ENCODE measurements at places on chromosomes 1 and 21.

DNA sequence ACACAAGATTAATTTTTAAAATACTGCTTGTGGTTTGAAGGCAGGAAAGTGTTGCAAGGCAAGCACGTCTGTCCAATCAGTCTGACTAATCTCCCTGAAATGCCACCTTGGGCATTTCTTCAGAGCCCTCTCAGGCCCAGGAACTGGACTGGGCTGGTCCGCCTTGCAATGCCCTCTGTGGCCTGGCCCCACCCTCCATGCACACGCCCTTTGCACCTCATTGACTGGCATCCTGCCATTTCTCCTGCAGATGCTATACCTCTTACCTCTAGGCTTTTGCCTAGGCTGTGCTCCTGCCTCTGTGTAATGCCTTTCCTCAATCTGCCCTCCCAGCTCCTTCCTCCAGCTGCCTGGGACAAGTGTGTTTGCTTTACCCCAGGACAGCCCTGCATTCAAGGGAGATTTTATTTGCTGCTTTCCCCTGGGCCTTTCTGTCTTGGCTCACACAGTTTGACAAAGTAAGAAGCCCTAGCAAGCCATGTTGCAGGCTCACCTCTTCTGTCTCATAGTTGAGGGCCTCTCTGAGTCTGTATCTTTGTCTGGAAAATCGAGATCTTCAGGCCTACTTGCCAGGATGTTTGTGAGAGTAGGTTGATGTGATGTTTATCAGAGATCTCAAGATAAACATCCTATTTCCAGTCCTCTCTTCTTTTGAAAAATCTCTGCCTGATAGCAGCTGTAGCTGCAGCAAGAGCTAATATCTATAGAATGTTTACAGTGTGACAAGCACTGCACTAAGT, 149.2 kb upstream of the JUN start:
- peak; percentile 71 for DNase-seq

- no peak for DNase-seq
Measured at GRCh38 chr1:102937401-102937800, 170.9 kb downstream of the COL11A1 start.

DNA sequence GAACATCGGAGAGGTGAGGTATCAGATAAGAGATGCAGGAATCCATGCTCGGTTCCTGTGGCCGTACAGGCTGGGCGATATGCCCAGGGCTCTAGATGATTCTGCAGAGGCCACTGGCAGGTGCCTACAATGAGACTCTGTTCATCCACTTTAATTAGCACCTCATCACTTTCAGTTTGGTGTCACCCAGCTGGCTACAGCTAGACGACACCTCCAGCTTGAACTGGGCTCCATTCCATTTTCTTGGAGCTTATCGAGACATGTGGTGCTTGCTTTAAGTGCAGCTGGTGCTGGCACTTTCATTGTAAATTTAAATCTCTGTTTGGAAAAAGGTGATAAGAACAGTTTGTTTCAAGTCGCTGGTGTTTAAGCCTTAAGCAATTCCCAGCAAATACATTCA, 322.5 kb upstream of the ADGRL2 start:
- no peak for DNase-seq

DNA sequence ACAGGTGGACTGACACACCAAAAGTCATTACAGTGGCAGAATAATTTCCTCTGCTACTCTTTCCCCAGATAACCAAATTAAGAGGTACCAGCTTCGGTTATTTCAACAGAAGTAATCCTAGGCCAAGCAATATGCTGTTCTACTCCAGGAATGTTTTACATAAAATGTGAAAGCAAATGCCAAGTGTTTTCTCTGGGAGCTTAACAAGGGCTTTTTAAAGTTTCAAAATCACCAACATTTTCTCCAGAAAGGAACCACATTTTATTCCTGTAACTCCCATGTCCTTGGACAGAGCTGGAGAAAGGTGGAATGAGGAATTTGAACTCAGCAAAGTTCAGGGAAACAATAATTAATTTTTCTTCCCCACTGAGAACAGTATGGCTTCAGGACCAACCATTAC, 27.2 kb downstream of the CNN3 start:
- no peak for DNase-seq

GRCh38 chr21:26106562-26106961, 64.0 kb downstream of the APP start:
- no peak for DNase-seq

GRCh38 chr1:58290685-58291372, 255.7 kb downstream of the OMA1 start:
- peak; percentile 9 for DNase-seq
